ENCODE measurements at places on chromosomes 11 and 22.

GRCh38 chr11:128610721-128611617, 23.6 kb upstream of the ETS1 start:
- peak; percentile 86 for DNase-seq

GRCh38 chr11:103958475-103959215, 77.8 kb upstream of the DDI1 start:
- DNase-seq = no peak

DNA sequence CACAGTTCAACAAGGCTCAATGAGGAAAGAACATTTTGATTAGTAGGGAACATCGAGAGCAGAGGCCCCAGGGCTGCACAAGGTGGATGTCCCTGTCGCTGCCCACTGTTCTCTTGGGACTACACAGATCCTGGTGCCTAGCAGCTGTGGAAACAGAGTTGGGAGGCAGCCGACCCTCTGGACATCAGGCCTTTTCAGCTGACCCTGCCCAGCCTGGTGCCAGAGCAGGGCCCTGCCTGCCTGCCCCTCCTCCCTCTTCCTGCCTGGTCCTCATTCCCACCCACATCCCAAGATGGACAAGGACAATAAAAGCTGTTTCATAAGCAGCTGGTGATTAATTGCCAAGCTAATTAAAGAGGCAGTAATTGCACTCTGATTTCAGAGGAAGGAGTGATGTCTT, 60.7 kb downstream of the NFAM1 start:
- no peak for DNase-seq

- no peak for DNase-seq
These were observed 1.0 kb downstream of the KIAA1671 start for GRCh38 chr22:24953384-24954113.

DNA sequence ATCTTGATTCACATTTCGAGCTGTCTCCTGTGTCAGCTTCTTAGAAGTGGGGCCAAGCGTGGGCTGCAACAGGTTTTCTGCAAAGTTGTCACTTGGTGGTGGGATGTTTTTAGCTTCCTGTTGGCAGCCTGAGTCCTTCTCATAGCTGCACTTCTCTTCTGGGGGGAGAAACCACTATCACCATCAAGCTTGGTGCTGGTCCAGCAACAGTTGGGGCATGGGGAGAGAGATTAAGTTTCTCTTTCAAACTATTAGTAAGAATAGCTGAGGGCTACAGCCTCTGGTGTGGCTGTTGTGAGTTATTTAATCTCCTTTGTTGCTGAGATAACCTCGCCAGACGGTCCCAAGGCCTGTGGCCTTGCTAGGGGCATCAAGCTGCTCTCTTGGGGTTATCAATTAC, 123.3 kb upstream of the CRYBB3 start:
- no peak for DNase-seq

DNA sequence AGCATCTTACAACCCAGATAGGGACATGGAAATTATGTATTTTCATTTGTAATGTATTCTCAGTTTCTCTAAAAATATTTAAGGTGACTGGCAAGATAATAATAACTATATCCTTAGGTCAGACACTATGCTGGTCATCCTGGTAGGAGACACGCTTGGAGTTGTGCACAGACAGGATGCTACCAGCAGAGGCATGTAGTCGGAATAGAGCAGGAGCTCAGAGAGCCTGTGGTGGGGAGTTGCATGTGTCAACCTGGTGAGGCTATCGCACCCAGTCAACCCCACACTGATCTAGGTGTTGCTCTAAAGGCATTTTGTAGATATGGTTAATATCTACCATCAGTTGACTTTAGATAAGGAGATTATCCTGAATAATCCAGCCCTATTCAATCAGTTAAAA, 318.5 kb downstream of the MIAT start:
- DNase-seq = no peak

DNA sequence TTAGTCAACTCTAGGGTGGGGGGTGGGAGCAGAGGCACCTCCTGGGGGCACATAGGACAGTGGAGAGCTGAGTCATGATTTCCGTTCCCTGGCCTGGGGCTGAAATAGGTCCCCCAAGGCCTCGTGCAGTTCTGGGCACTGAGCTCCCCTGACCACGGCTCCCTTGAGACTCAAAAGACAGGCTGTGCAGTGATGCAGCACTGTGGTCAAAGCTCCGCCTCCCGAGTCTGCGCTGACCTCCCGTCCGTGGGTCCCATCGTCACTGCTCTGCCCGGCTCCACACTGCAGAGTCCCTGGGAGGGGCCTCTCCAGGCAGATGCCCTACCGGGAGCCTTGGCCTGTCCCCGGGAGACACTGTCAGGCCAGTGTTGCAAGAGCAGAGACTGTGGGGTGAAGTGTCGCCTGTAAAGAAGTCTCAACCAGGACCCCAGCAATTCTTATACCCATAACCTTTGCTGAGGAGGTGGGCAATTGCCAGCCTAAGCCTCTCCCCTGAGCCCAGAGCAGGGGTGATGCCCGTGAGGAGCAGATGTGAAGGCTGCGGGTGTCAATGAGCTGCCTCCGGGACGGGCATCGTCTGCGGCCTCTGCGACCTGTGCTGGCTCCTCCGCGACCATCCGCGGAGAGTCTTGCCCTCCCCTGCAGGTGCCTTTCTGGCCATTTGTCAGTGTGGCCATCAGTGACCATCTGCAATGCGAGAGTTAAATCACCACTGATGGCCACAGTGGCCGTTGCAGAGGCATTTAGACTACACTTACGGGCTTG, 877.3 kb downstream of the BRD1 start:
- DNase-seq = no peak

GRCh38 chr22:42184852-42185251, 54.2 kb upstream of the CYP2D6 start:
- DNase-seq = no peak

GRCh38 chr11:123055191-123055901, 6.6 kb downstream of the HSPA8 start:
- no peak for DNase-seq

- no peak for DNase-seq
These were observed 1487.0 kb downstream of the LRRC4C start for GRCh38 chr11:39972461-39972860.

- DNase-seq = no peak
These were observed 15.4 kb upstream of the OR4D5 start for GRCh38 chr11:123924027-123924426.

GRCh38 chr11:61966734-61967115, 709 bp downstream of the FTH1 start:
- DNase-seq = no peak

DNA sequence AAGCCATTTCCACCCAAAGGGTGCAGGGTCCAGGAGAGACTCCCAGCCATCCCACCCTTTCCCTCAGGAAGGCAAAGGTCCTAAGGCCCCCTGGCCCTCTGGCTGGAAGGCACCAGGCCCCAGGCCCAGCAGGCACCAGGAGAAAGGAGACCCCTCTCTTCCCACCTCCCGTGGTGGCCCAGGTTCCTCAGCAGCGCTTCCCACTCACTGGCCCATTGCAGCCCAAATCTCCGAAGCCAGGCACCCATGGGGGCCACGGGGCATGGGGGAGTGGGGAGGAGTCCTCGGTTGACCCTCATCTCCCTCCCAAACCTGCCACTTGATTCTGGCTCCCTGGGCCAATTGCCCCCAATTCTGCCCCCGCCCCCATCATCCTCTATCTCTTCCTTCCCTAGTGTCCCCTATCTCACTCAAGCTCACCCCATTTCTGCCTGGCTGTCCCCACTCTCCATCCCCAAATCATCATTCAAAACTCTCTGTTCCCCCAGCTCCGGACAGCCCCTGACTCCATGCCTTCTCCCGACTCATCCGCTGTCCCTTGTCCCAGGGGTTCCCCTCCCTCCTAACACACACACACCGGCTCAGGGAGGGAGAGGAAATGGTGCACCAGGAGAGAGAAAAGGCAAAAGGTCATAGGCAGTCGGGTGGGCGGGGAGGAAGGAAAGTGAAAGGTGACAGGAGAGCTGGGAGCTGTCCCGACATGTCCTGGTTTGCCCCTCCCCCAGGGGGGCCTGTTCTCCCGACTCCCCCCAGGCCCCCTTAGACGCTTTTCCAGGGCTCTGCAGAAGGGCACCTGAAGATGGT, 1.2 kb downstream of the LIF start:
- no peak for DNase-seq

DNA sequence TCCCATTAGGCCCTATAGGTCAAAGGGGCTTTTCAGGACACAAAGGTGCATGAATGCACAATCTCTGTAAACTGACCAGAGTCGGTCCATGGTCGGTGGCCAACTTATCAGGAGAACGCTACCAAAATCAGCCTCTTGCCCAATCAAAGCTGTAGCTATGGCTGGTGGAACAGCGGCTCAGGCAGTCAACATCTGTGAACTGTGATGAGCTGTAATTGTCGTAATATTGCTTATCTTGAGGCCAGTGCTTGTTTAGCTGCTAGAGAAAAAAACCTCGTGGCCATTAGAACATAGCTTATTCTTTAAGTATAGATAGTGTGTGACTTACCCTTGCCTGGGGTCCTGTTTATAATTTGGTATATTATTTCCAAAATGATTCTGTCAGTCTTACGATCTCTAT, 14.4 kb upstream of the CHST1 start:
- no peak for DNase-seq

GRCh38 chr22:49807780-49808708, 19.6 kb downstream of the BRD1 start:
- no peak for DNase-seq

GRCh38 chr11:65096926-65097325, 912 bp downstream of the VPS51 start:
- DNase-seq = no peak

- DNase-seq = no peak
These were observed 21.6 kb upstream of the C11orf96 start for GRCh38 chr11:43920598-43921419.

DNA sequence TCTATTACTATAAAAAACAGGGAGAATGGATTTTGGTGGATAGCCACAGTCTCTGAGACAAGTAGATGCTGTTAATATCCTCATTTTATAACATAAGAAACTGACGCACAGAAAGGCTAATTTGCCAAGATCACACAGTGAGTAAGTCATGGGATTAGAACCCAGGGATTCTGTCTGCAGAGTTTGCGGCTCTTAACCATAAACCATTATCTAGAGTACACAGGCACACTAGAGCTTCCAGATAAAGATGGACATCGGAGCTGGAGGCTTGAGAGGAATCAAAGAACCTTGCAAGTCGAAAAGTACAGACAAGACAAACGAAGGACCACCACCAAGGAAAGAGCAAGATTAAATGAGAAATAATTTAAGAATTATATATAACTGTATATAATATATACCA, 11.3 kb downstream of the LGALS12 start:
- DNase-seq = no peak

DNA sequence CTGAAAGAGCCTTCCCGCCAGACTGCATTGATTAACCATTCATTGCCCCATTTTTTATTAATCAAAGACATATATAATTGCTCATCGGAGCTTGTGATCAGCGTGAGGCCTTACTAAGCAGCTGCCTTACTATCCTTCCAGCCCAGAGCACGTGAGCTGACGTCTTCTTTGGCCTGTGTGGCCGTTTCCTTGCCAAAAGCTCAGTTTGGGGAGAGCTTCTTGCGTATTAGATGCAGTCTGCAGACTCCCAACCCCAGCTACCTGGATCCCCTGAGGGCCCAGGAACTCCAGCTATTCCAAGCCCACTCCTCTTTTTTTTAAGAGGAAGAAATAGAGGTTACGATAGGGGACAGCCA, 784 bp upstream of the SLC43A3 start:
- DNase-seq = no peak

- no peak for DNase-seq
These were observed 58.9 kb upstream of the MYEOV start for GRCh38 chr11:69234740-69235710.

DNA sequence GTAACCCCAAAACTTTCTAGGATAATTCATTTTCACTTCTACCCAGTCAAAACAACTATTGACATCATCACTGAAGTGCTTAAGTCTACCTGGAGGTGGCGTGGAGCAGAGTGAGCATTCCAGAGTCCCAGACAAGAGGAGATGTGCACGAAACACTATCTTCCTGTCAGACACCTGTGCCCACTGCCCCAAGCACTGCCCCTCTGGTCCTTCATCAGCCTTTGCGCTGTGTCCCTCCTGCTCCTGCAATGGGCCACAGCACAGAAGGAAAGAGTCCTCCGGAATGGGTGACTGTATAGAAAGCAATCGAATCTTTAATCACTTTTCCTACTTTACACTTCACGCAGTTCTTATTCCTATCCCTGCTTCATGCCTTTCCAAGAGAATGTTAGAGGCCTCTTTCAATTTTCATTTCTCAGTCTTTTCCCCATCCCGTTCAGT, 512 bp upstream of the GRIA4 start:
- peak; percentile 10 for DNase-seq

GRCh38 chr11:108223348-108224149, 682 bp downstream of the ATM start:
- peak; percentile 13 for DNase-seq

GRCh38 chr11:72741429-72741833, 10.8 kb downstream of the ARAP1 start:
- DNase-seq = no peak

- DNase-seq = no peak
These were observed 2.1 kb downstream of the OMP start for GRCh38 chr11:77104727-77105126.

- peak; percentile 30 for DNase-seq
These were observed 26.9 kb downstream of the SNAP29 start for GRCh38 chr22:20885557-20886323.

DNA sequence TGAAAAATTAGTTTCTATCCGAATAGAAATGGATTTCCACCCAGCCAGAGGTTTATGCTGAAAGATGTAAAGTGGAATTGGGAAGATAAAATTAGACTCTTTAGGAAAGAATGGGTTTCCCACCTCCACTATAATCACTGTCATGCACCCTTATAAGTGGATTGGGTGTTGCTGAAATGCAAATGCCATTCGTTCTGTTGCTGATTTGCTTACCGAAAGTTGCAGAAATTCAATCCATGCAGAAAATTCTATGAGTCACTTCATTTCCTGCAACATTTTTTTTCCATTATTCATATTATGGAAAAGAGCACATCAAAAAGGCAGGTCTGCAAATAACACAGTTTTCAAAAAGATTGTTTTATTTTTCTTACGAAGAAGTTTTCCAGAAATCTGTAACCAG, 65.6 kb downstream of the LDLRAD3 start:
- DNase-seq = no peak

DNA sequence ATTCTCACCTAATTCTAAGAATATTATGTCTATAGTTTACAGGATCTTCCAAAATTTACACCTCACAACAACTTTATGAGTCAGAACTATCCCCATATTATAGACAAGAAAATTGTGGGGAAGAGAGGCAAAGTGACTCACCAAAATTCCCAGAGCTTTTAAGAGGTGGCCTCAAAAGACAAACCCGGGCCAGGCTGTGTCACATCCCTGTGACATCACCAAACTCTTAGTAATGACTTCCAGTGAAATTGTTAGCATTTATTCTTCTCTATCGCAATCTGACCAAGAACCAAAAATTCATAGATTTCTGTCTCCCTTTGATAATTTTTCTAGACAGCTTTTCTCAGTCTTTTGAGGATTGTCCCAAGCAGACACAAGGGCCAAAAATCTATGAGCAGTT, 134.3 kb downstream of the SNX19 start:
- DNase-seq = no peak
